Stimulated activated CD4-positive, alpha-beta T cell treated with anti-CD3 and anti-CD28 coated beads, Interleukin-15, amount 100 ng/mL, for 48 hours (primary cell): ENCODE measurements at places on chromosomes 13 and 19.

- no peak for DNase-seq
These were observed 13.2 kb downstream of the RASA3 start for GRCh38 chr13:114119196-114119595.

GRCh38 chr13:48151363-48152161, 56.7 kb upstream of the MED4 start:
- DNase-seq: no peak

GRCh38 chr13:98353750-98354149, 176.7 kb upstream of the RNF113B start:
- no peak for DNase-seq

DNA sequence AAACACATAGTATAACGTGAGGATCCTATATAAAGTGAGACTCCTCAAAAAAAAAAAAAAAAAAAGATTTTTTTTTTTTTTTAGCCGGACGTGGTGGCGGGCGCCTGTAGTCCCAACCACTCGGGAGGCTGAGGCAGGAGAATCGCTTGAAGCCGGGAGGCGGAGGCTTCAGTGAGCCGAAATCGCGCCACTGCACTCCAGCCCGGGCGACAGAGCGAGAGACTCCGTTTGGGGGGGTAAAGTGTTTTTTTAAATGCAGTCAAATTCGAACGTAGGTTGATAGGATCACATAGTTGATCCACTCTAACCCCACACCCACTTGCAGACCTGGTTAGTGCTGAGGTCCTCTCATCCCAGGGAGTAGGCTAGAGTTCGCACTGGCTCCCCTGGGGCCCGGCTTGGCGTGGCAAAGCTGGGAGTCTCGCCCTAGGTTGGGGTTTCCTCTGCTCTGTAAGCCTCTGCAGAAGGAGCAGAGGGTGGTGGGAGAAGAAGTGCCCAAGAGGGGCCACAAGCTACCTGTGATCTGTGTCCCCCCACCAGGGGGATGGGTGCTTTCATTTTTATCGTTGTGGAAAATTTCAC, 6.5 kb downstream of the RNF225 start:
- DNase-seq: no peak

GRCh38 chr13:40336228-40337221, 329.9 kb downstream of the FOXO1 start:
- no peak for DNase-seq

DNA sequence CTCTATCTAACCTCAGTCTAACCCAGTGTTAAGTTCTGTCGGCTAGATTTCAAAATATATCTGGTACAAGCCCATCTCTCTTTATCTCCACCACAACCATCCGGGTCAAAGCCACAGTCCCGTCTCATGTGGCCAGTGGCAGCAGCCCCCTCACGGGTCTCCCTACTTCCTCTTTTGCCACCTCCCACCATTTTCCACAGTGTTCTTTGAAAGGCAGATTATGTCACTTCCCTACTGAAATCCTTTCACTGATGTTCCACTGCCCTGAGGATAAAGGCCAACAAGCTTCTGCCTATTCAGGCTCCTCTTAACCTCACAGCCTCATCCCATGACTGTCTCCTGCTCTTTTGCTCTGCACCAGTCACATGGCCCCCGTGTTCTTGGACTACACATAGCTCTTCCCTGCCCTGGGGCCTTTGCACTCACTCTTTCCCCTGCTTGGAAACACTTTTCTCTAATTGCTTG, 117.2 kb downstream of the UBL3 start:
- DNase-seq: no peak

GRCh38 chr19:18046059-18046718, 38.2 kb downstream of the ARRDC2 start:
- no peak for DNase-seq

- DNase-seq: no peak
These were observed 13.3 kb downstream of the VSTM2B start for GRCh38 chr19:29539131-29539530.

- DNase-seq: no peak
These were observed 826.7 kb downstream of the DIAPH3 start for GRCh38 chr13:59337070-59337469.

GRCh38 chr19:6527893-6528543, 2.8 kb upstream of the TNFSF9 start:
- no peak for DNase-seq

DNA sequence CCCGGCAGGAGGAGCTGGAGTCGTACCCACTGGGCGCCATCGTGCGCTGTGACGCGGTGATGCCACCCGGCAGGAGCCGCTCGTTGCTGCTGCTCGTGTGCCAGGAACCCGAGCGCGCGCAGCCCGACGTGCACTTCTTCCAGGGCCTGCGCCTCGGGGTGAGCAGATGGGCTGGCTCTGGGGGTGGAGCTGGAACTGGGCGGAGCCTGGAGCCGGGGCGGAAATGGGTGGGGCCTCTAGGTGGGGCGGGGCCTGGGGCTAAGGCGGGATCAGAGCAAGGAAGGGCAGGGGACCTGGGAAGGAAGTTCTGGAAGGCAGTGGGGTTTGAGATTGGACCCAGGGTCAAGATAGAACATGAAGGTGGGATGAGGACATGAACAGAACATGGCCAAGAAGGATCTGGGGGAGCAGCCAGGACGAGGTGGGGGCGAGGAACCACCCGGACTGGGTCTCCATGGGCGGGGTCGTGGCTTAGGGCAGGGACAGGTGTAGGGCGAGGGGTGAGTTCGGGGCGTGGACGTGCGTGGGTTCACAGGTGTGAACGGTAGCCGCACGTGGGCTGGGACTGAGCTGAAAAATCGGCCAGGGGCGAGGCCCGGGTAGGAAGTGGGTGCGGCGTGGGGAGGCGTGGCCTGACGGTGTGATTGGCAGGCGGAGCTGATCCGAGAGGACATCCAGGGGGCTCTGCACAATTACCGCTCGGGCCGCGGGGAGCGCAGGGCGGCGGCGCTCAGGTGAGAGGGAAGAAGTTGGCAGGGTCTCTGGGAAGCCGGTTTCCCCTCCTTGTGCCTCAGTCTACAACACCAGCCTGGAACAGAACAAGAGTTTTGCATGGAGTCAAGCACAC, 4.7 kb downstream of the EPS8L1 start:
- peak; percentile 63 for DNase-seq

DNA sequence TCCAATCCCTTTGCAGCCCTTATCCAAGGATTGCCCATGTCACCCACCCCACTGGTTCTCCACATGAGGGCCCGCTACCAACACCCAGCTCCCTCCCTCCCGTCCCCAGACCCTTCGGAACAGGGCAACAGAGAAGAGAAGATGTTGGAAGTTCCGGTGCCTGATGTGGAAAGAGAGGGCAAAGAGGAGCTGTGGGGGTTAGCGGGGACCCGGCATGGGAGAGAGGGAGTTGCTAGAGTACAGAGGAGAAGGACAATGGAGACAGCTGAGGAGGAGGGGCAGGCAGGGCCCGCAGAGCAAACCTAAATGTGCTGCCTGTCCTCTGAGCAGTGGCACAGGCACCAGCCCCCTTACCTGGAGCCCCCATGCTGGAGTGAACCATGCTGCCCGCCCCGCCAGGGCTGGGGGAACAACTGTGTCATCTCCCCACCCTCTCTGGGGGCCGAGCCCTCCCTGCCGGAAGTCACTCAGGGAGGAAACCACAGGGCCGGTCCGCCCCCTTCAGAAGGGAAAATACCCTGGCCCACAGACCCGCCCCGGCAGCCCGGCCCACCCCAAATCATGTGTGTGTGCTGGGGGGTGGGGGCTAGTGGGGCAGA, at the start of gene POU2F2:
TSS of gene POU2F2 (minus strand) at position 417 of the 599 bp plus-strand sequence. CDS start at position 382, 35 bp downstream.
- peak; percentile 79 for DNase-seq

DNA sequence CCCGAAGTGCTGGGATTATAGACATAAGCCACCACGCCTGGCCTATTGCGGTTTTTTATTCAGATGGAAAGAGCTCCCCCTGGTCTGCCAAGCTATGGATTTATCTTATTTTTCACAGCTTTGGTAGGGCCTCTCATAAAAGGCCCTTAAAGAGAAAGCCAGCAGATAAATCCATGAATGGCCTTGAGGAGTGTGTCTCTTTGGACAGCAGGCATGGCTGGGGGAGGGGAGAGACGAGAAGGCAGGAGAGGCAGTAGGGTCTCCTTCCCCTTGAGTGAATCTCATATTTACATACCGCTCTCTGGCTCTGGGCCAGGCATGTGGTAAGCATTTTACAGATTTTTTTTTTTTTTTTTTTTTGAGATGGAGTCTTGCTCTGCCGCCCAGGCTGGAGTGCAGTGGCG, 25.2 kb downstream of the MARK4 start:
- DNase-seq: no peak
